COR-L47 (cell line): ENCODE measurements at places on chromosomes 5 and 9.
A peak's percentile ranks its signal among the peaks of the same experiment; 100 is the strongest.

DNA sequence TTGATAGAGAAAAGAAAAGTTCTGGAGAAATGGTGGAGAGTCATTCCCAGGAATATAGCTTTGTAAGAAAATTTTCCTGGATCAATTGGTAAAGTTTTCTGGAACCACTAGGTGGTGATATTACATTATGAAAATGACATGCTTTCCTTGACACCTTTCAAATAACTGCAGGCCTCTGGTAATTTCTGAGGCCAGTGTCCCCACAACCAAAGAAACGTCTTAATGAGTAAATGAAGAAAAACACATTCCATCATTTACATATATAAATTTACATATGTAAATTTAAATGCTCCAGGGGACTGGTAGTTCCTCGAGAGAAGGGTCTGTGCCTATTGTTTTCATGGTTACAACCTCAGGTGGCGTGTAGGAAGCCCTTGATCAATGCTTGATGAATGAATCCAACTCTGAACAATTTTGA is 17.2 kb upstream of the RGS3 start:
- peak; percentile 30 for DNase-seq

DNA sequence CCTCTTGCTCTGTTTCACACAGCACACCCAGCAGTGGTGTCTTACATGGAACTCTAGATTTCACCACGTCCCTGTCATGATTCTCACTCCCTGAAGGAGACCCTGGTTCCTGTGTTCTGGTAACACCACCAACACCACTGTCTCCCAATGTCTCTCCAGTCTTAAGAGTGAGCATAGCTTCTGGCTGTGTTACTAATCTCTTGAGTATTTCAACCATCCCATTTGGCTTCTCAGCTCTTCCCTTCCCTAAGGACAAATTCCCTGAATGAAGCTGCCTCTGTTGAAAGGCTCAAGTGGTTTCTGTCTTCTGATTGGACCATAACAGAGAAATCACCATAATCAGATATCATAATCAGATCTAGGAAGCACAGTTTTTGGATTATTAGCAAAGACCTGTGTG is 311.8 kb downstream of the DNAH5 start:
- no peak for DNase-seq

GRCh38 chr5:57777174-57777581 is 294.6 kb upstream of the ACTBL2 start:
- DNase-seq: no peak

DNA sequence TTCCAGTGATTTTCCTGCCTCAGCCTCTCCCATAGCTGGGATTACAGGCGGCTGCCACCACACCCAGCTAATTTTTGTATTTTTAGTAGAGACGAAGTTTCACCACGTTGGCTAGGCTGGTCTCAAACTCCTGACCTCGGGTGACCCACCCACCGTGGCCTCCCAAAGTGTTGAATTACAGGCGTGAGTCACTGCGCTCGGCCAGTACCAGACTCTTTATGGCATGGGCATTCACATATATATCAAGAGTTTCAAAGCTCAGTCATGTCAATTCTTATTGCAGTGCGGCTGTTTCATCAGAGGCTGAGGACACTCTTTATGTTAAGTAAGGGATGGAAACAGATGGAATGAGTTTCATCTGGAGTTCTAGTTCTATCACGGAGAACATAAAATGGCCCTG is 315.2 kb upstream of the CDH6 start:
- no peak for DNase-seq

GRCh38 chr9:121312169-121312568 is 44.2 kb downstream of the GSN start:
- DNase-seq: no peak

DNA sequence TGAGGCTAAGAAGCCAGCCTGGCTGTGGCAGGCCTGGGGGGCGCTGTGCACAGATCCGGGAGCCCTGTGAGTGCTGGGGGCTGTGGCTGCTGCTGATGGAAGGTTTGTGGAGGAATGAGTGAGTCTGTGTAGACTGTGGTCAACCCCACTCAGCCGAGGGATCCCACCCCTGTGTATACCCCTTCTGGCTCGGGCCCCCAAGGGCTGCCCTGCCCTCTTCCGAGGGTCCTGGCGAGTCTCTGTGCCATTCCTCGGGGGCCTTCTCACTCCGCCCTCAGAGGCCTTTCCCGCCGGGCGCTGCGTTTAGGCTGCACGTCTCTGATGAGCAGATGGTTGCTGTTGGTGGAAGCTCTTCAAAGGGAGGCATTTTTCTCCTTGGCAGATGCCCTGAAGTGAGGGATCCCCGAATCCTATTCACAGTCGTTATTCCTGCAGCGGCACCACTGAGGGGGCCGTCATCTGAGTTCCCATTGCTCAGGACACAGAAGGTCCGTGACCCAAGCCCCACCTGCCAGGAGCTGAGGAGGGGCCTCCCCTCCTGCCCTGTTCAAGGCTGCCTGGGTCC is 94.1 kb downstream of the RXRA start:
- no peak for DNase-seq

DNA sequence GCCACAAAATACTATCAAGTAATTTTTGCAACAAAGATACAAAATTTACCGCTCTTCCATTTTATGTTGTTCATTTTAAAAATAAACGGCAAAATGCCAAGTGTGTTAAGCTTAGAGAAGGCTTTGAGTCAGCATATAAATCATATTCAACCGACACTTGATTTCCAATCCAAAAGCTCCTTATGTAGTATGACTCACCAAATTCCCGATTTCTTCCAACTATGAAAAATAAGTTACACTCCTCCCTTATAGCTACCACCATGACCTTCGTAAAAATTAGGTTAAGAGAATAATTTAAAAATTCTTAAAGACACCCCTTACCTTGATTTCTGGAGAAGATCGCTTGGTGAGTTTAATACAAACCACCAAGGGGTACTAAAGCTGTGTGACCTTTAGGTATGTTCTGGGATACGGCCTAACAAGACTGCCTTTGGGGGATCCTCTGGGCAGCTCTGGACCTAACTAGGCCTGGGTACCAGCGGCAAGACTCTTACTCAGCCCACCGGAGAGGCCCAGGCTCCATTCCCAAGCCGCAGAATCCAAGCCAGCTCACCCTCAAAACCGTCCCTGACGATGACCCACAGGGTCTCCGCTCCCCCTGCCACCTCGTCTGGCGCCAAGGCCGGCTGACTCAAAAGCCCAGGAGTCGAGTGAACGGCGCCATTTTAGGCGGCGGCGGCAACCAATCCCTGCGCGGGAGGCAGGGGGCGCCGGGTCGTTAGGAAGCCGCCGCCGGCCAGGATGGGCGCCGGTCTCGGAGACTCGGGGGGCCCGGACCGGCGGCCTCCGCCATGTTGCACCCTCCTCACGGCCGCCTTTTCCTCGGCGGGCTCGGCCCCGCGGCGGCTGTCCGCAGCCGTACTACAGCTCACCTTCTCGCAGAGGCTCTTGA is 739 bp downstream of the PPP2CA start:
- peak; percentile 60 for DNase-seq

- no peak for DNase-seq
These were observed 367.3 kb downstream of the TUSC1 start for GRCh38 chr9:25310961-25311360.

DNA sequence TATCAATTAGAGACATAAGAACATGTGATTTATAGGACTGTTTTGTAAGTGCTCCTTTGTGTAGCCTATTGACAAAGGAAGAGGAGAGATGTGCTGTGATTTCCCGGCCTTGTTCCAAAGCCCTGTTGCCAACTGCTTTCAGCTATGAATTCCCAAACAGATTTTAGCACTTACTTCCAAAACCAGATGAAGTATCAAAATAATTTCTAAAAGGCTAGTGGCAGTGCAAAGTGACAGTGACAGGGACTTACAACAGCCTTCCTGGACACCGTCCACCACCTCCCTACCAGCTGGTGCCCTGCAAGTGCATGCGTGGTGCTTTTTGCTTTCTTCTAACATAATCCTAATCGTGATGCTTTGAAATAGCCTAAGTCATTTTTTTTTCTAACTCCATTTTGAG is 254.1 kb upstream of the ACTBL2 start:
- DNase-seq: no peak

DNA sequence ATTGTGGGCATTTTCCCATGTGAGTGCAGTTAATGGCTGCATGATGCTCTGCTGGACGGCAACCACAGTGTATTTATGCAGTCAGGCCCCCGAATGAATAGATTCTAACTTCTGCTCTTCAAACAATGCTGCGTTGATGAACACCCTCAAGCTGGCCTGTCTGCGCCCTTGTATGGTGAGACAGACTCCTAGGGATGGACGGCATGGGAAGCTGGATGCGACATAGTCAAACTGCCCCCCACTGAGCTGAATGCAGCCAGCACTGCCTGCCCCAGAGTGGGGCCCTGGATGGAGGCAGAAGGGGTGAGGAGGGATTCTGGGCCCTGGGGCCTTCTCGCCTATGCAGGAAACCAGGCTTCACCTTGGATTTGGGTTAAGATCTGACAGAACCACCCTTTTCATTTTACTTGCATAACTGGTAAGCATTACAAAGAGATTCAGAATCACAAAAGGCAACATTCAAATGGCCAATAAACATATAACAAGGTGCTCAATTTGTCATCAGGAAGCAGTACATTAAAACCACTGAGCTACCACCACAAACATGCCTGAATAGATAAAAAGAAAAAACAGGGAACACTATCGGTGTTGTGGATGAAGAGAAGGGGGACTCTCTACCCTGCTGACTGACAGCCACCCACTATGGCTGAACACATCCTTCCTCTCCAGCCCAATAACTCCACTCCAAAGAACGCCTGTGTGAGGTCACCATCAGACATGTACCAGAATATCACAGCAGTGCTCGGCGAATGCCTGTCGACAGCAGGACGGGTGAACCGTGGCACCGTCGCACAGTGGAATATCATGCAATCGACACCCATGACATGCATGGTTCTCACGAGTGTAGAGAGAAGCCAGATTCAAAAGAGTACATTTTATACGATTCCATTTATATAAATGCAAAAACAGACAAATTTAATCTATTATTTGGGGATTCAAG is 79.1 kb downstream of the RAPGEF1 start:
- no peak for DNase-seq

GRCh38 chr9:95780751-95781150 is 94.7 kb upstream of the ERCC6L2 start:
- DNase-seq: no peak

- no peak for DNase-seq
These were observed 6.3 kb upstream of the ATG10 start for GRCh38 chr5:81965524-81965923.

DNA sequence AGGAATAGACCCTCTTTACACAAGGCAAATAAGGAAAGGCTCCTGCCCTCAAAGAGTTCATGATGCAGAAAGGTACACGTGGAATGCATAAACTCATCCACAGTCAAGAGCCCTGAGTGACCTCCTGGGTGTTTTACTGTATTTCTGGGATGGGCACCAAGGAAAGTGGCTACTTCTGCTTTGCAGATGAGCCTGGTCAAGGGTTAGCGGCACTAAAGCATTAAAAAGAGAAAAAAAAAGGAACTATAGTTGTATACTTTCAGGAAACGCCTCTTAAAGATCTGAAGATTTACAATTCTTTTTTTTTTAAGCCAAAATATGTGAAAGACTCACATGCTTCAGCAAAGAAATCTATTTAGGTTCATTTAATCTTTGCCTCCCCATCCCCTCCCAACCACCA is 366.2 kb upstream of the PDE4D start:
- no peak for DNase-seq

- DNase-seq: no peak
These were observed 285.2 kb upstream of the SEMA6A start for GRCh38 chr5:116859666-116860320.

- DNase-seq: no peak
These were observed 97.6 kb downstream of the TENT4A start for GRCh38 chr5:6810641-6811405.

DNA sequence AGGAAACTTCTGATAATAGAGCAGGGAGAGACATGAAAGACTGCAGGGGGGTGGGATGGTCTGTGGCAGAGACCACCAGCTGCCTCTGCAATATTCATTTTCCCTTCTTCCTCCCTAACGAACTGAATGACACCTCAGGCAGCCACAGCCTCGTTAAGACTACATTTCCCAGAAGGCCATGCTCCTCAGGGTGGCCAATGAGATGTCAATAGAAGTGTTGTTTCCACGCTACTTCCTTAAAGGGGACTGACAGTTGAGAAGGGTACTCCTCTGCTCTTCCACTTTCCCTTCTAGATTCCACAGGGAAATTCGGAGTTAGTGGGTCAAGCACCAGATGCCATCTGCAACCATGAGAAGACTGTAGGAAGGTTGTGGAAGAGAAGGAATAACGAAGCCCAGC is 52.0 kb upstream of the DAPK1 start:
- DNase-seq: no peak

DNA sequence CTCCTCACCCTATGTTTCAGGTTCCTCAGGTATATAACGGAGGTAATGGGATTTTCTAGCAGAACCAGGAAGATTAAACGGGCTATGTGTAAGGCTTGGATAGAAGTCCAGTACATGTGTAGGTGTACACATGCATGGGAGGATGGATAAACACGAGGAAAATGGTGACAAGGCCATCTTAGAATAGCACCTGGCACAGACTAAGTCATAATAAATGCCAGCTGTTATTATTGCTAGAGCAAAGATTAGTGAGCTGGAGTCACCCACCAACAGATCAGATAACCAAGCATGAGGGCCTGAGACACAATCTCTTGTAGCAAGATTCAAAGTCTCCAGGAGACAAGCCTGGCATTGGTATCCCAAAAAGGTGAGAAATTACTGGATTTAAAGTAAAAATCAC is 21.1 kb downstream of the SPOCK1 start:
- no peak for DNase-seq

- DNase-seq: no peak
These were observed 25.8 kb downstream of the CD180 start for GRCh38 chr5:67170767-67171166.

GRCh38 chr5:141880961-141881801 is 3.0 kb upstream of the PCDH1 start:
- no peak for DNase-seq

DNA sequence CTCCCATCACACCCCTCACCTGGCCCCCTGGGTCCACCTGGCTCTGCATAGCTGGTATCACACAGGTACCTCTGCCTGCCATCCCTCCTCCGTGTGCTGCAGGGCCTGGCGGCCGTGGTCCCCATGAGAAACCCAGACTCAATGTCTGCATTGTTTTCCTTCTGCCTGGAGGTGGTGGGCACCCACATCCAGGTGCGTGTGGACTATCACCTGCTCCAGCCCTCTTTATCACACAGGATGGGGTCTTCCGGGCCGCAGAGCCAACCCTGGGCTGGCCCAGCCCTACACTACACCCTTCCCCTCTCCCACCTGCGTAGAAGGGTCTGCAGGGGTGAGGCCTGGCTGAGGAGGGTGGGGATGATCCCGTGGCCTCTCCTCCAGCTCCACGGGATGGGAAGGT is 7.0 kb upstream of the FUT7 start:
- DNase-seq: no peak

- no peak for DNase-seq
These were observed 245.3 kb downstream of the OSTF1 start for GRCh38 chr9:75333624-75334023.

DNA sequence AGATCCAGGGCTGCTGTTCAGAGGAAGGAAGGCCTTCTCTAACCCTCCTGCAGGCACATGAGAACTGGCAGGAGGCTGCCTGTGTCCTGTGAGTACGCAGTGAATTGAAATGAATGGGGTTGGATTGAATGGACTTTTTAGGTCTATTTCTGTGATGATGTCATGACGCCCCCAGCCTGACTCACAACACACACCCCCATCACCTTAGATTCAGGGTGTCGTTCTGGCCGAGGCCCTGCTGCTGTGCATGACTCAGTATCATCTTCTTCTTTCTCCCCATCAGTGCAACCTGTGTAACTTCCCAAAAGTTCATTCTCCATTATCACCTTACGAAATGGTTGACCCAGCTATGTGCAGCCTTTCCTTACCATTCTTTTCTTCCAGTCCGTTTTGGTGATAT is 5.4 kb downstream of the PCAT7 start:
- no peak for DNase-seq

- DNase-seq: peak; percentile 83
These were observed 22.4 kb downstream of the CCL28 start for GRCh38 chr5:43389679-43390329.
